ENCODE measurements at places on chromosomes 5 and 9.
A peak's percentile ranks its signal among the peaks of the same experiment; 100 is the strongest.

GRCh38 chr5:155482428-155482827 is 468.9 kb downstream of the KIF4B start:
- no peak for DNase-seq

- DNase-seq, result no peak
Observed at GRCh38 chr5:154740957-154741356, 14.2 kb upstream of the LARP1 start.

DNA sequence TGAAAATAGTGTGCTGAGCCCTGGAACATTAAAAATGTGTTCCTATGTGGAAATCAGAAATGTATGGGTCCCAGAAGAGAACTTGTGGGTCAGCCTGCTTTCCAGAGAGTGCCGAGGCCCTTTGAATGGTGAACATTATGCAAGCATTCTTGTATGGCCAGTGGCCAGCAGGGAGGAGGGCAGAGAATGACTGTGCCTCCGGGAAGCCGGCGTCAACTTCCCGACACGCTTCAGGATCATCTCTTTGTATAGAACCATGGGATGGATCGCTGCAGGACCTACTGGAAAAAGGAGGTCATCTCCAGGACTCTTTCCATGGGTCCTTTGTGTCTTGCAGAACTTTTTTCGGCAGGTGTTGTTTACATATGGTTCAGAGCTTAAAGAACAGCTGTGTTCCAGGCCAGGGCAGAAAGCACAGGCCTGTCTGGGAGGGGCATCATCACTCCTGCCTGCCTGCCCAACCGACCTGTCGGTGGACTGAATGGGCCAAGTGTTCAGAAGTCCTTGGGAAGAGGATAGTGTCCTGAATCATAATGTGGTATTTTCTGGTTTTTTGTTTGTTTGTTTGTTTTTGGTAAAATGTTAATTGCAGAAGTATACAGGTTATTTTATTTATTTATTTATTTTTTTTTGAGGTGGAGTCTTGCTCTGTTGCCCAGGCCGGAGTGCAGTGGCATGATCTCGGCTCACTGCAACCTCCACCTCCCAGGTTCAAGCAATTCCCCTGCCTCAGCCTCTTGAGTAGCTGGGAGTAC is 9.0 kb downstream of the PRRC2B start:
- no peak for DNase-seq

GRCh38 chr5:124456249-124456648 is 290.2 kb downstream of the ZNF608 start:
- DNase-seq, result no peak

DNA sequence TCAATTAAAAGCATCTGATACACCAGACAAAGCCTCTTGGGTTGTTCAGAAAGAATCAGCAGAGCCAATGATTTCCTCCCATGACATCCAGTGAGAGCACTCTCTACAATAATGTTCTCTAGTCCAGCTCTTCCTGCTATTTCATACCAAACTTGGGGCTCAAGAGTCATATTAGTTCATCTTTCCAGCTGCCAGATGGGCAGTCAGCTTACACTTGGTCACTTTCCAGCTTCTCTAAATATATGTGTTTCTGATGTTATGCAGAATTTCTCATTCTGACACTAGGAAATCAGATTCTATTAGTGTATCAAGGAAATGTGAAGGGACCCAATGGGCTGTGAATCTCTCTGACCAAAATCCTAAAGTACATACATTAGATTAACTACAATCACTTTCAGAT is 148.9 kb downstream of the ENC1 start:
- DNase-seq, result no peak

- no peak for DNase-seq
Observed at GRCh38 chr5:1053391-1054017, 44.9 kb downstream of the NKD2 start.

- no peak for DNase-seq
Observed at GRCh38 chr9:10274175-10274574, 338.6 kb downstream of the PTPRD start.

GRCh38 chr5:42361315-42361688 is 61.9 kb upstream of the GHR start:
- no peak for DNase-seq

GRCh38 chr5:83509540-83509939 is 38.0 kb downstream of the VCAN start:
- DNase-seq, result no peak

DNA sequence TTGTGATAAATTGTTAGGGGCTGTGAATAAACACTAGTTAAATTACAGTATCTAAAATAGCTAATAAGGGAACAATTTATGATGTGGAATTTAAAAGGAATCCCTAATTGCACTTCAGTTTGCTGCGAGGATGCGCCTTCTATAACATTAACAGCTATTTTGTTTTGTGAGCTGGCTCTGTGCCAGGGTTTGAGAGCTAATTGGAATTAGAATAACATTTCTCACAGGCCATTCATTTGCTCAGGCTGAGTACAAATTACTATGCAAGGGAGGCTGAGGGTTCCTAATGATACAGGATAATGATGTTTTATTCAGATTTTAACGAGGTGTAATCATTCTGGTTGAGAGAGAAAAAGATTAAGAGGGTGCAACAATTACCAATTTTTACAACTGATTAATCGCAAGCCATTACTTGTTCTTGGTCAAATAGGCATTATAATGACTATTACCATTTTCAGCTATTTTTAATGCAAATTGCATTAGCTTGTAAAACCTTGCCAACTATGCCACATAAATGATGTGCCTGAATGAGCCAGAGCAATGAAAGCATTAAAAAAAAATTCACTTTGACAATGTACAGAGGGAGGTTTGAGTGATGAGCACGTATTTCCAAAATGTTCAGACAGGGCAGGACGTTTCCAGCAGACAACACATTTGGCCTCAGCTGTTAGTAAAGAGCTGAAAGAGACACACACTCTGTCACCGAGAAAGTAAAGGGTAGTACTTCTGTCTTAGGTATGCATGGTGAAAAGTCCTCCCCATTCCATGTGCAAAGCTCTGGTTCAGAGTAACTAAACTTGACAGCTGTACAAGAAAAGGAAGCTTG is 576.5 kb downstream of the TLE1 start:
- DNase-seq, result no peak

GRCh38 chr5:68534131-68534940 is 318.8 kb downstream of the PIK3R1 start:
- DNase-seq, result no peak

DNA sequence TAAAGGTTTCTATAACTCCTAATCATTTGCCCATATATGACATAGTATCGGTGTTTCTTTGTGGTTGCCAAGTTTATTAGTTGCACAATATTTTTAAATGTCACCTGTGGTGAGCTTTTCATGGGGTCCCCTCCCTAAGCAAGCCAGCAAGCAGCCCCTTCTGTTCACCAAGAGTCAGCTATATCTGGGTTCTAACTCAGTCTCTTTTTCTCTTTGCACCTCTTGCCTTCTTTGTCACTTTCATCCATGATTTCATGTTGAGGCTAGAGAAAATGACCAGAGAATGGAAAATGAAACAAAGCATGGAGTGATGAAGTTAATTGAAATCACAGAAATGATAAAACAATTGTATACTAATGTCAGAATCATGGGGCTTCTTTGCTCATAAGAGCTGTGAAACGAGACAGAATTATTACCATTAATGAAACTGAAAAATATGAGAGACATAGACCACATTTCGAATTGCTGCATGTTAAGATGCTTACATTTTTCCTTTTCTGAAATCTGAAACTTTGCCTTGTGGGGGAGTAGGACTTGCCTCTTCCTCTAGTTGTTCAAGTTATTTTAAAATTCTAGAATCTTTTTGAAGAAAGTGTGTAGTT is 75.7 kb downstream of the CAMK4 start:
- no peak for DNase-seq

DNA sequence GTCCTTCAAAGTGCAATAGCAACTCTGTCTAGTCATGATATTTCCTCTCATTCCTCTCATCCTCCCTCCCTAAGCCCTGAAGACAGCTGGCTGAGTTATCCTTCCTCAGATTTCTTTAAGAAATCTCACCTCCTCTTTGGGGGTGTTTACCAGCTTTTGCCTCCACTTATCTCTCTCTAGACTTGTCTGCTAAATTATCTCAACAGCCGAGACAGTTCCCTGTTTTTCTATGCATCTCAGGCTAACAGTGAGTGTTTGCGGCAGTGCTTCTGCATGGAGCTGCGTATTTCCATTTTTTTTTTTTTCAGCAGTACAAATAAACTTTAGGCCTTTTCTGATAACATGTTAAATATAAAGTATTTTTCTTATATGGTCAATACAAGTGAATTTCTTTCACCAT is 20.9 kb downstream of the KCTD16 start:
- DNase-seq, result no peak

- no peak for DNase-seq
Observed at GRCh38 chr9:97892421-97892820, 29.9 kb downstream of the TRMO start.

GRCh38 chr5:18091142-18091541 is 456.9 kb downstream of the TAF11L14 start:
- DNase-seq, result no peak

GRCh38 chr5:129569295-129569694 is 109.2 kb downstream of the ADAMTS19 start:
- DNase-seq, result no peak

- no peak for DNase-seq
Observed at GRCh38 chr5:77133061-77133758, 46.1 kb upstream of the ZBED3 start.

DNA sequence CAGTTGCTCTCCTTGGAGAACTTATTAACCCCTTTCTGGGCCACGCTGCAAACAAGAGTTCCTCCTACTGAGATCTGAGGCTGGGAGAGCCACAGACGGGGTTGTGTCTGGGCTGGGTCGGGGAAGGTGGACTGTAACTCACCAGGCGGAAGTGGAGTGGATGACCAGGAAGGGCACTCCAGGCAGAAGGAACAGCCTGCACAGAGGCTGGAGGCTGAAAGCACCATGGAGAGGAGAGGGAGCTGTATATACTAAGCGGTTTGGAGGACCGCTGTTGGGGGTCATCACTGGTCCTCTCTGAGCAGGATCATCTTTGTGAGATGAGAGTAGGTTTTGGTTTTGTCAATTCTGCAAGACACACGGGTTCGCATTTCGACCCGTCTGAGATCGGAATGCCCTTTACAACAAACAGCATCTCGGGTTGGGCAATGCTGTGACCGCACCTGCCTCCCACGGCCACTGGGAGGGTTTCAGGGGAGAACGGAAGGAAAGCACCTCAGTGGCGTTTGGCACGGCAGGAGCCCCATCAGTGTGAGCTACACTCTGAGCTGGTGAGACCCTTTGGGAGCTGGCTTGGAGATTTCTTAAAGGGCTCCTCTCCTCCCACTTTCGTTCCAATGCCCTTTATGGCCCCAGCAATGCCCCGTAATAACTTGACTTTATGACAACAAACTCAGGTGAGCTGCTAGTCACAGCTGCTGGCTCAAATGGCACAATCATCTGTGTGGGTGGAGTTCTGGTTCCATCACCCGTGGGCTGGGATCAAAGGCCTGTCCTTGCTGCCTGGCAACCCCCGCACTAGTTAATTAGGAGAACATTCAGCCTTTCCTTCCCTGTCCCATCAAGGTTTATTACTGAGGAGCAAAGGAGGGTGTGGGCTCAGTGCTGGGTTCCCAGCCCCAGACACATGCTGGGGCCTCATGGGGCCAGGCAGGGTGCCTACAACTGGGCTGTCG is 18.7 kb upstream of the NEURL1B start:
- no peak for DNase-seq

GRCh38 chr5:72172786-72173185 is 65.5 kb downstream of the MAP1B start:
- no peak for DNase-seq

DNA sequence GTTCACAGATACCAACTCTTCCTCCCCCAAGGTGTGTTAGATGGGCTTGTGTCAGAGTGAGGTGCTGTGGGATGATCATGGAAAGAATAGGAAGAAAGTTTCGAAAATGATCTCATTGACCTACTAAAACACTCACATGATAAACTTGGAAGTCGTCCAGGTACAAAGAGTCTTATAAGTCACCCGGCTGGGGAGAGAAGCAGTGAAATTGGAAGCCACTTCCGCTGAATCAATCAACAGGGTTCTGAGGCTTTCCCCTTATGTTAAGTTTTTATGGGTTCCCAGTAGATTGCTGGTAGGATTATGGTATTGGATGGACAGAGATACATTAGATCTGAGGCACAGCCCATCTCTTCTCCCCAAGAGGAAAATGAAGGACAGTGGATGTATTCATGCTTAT is 218.8 kb upstream of the MSX2 start:
- no peak for DNase-seq

GRCh38 chr9:126689027-126689825 is 75.5 kb downstream of the LMX1B start:
- DNase-seq, result no peak

- DNase-seq, result no peak
Observed at GRCh38 chr5:98464737-98465330, 308.6 kb upstream of the RGMB start.

DNA sequence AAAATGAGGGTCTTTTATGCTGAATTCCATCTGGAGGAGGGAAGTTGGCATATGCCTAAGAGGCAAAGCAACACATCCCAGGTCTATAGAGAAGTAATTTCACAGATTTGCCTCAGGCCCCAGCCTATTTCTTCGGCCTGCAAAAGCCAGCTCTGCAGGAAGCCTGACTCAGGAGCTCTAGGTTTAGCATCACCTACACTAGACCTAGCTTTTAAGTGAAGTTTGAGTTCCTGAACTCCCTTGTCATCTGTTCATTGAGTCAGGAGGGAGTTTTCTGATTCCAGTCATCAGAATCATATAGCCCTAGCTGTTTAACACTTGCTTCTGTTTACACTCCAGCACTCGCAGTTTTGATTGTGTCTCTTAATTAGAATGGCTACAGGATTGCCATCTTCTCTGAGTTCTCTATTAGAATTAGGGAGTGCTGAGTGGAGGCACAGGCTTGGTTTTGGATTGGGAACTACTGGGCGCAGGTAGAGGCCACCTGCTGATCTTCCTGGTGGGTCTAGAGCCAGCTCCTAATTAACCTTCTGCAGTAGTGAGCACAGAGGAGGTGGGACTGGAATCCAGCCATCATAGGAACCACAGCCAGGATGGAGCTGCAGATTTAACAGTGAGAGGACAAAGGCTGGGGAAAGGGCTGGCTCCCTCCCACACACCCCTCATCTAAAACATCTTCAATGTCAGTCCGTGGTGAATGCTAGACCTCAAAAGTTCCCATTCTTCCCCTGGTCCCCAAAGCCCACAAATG is 179.5 kb downstream of the TRIO start:
- DNase-seq, result no peak

GRCh38 chr5:5539590-5539989 is 117.1 kb downstream of the ICE1 start:
- DNase-seq, result no peak

- no peak for DNase-seq
Observed at GRCh38 chr9:87515006-87515405, 17.3 kb downstream of the DAPK1 start.

DNA sequence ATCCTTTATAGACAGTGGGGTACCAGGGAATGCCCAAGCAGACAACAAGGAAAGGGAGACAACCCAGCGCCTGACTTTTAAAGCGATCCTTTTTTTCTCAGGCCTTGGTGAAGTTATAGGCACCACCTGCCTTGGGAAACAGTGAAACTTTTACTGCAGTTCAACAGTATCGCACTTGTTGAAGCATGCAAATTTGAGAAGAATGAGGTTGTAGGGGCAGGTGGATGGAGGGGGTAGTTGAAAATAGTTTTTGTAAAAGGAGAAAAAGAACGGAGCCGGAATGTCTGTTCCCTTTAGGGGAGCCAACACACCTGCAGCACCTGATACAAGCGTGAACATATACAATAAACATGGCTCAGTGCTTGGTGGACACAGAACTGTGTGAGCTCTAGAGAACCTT is 190.2 kb upstream of the NR3C1 start:
- peak; percentile 16 for DNase-seq

GRCh38 chr5:111472579-111472978 is 39.8 kb downstream of the STARD4 start:
- DNase-seq, result no peak
